AG10803 (cell line): ENCODE measurements at places on chromosomes 4 and X.

DNA sequence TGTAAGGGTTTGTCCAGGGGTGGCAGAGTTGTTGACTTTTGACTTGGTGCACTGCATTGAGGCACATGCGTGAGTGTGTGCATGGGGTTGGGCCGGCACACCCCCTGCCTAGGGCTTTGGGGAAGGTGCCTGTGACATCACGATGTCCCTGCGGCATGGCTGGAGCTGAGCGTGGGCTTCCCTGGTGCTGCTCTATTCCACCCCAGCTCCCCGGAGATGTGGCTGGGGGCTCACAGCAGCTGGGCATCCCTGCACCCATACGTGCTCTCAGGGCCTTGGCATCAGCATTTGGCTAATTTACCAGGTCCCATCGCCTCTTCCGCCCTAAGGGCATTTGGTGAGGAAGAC lies 5.7 kb downstream of the PSAPL1 start:
- no peak for DNase-seq

DNA sequence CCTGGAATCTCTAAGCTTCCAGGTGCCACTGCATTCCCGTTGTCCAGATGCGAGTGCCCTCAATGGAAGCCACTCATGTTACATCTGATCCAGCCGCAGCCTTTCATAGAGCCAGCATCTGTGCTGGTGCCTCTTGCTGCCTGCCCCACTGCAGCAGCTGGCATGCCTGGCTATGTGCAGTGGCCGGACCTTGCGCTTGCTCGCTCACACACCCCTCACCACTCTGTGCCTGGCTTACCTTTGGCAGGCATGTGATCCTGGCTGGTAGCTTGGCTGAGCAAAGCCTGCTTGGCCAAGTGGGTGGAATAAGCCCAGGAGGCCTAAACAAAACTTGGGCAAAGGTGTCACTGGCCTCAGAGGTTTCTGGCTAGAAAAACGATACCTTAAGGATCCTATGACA lies 59.5 kb upstream of the CDKN2AIP start:
- no peak for DNase-seq

DNA sequence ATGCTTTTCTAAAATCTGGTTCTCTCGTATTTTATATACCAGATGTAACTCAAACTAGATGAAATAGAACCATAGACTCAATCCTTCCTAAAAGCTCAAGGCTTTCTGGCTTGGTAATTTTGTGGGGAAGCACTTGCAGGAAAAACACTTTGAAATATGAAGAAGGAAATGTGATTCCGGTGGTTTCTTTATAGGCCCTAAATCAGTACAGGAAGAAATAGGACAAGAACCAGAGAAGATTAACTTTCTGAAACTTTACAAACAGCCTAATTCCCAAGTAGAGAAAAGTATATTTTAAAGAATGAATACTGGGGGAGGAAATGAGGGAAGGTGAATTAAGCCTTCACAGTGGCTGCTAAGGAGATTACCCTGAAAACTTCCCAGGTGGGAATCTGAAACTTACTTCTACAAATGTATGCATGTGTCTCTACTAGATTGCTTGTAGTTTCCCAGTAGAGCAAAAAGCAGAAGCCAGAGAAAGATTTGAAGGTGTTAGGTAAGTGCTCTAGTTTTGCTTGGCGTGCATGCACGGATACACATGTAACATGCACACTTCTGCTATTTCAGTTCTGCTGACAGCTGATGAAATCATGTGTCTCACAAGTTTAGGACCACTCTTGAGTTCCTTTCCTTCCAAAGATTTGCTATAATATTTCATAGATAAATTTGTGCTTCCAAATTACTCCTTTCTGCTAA lies 92.1 kb downstream of the AFF1 start:
- DNase-seq: no peak

DNA sequence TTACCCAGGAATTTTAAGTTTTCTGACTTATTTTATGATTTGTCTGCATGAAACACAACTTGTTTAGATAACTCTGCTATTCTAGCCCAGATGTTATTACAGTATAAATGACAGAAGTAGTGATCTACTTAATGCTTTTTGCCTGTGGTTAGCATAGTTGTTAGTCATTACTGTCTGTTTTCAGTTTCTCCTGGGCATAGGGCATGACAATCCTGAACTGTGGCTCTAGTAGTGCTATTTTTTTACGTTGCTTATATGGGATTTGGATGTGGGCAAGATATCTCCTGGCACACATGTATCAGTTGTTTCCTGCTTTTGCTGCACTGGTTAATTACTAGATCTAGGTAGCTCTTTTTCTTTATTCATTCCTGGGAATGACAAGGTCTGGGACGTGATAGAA lies 1005.8 kb downstream of the PCDH18 start:
- DNase-seq: no peak

- DNase-seq: peak; percentile 74
These were observed at the start of gene AADAT for GRCh38 chr4:170089668-170090351. Gene AADAT, minus strand, starts transcription at chr4:170089956. Its CDS starts 266 bp downstream, at chr4:170089690.

DNA sequence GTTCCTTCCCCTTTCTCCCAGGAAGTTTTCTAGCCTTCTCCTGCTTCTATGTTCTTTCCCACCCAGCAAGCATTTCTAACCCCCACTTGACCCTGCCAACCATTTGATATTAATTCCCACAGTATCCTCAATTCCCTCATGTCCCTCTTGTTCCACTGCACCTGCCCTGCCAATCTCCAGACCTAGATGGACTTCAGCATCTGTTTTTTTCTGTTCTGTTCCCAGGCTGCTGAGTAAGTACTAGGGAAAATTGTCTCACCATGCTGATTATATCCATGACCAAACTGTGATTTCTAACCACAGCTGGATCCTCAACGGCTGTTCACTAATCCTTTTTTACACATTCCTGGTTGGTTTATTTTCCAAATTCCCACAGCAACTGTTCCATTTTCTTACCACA lies 37.7 kb downstream of the CLCN5 start:
- no peak for DNase-seq

DNA sequence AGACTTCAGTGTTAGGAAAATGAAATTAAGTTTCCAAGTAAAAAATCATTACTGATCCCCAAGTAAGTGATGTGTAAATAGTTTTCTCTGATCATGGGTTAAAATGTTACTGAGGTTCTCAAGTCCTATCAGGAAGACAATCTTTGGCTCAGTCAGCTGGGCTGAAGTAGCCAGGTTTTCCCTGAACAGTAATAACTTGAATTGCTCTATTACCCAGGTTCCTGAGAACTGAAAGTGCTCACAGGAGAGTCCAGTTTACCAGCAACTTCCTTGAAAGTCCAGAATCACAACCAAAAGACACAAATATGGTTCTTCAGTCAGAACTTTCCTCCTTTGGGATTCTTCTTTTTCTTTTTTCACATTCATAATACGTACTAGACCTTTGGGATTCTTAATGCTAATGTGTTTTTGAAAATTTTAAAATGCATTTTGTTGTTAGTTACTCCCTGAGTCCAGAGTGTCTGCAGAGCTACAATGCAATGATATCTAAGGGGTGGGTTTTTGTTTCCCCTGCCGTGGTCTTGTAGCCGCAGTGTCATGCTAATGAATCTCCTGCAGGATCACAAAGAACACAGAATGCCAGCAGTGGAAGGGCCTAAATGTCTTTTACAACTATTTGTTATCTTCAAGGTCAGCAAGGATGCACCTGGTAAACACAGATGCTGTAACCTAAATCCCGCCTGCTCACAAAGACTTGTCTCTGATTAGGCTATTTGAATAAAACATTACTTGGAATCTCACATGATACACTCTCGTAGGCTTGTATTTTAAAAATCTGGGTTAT lies 439.8 kb upstream of the NR3C2 start:
- no peak for DNase-seq

DNA sequence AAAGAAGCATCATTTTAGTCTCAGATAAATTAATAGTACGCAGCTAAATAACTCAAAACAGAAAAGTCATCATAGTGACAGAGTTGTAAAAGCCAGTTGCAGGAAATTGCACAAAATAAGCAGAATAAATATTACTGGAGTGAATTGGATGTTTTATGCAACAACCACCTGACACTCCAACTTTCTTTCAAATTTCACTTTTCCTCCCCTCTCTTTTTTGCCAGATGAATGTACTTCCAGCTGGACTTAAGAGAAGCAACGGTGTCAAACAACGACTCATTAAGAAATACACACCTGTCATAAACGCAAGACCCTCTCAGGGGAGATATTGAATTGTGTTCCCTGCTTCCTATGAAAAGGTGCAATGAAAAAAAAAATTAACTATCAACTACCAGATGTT lies 120.2 kb upstream of the HCCS start:
- DNase-seq: no peak

DNA sequence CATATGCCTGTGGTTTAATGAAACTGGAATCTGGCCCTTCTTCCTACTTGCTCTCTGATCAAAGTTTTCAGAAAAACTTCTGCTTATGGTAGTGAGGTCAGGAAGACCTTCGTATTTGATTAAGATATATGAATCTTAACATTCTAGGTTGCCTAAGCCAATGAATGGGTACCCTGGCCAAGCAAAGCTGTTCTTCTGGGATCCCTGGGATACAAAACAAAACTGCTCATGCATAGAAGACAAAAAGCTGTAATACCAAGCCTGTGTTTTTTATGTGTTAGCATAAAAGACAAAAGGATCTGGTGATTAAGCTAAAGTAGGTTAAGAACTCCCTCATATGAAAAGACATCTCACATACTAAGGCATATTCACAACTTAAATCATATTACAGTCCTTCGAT lies 21.6 kb downstream of the ANKRD17 start:
- DNase-seq: no peak

DNA sequence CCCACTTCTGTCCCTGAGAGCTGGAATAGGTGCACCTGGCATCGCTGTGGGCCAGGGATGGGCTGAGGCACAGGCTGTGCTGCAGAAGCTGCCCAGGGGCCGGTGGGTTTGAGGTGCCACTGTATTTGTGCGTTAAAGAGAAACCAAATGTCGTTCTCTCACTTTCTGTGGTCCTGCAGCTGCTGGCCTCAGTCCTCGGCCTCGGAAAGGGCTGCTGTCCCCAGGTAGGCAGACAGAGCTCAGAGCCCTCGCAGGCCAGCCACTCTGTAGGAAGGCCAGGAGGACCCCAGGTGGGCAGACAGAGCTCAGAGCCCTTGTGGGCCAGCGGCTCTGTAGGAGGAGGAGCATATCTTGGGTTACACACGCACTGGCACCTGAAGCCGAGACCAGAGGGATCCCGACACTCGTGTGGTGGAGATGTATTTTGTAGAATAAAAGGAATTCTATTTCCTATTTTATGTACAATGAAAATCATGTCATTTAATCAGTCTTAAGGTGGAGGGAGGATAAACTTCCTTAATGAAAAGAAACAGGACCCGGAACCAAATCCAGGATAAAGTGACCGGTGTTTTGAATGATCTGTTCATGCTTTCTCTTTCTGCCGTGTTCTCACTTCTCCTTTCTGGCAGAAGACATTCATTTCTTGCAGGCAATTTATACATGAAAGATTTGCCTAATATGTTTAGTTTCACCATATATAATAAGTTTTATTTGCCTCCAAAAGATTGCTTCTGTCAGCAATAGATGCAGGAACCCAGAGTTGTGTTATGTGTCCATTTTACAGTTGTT lies 54.4 kb upstream of the HGFAC start:
- DNase-seq: no peak

GRCh38 chr4:181692965-181693364 lies 550.2 kb upstream of the TENM3 start:
- DNase-seq: no peak

GRCh38 chrX:131677655-131678628 lies 134.1 kb downstream of the OR13H1 start:
- peak; percentile 5 for DNase-seq

DNA sequence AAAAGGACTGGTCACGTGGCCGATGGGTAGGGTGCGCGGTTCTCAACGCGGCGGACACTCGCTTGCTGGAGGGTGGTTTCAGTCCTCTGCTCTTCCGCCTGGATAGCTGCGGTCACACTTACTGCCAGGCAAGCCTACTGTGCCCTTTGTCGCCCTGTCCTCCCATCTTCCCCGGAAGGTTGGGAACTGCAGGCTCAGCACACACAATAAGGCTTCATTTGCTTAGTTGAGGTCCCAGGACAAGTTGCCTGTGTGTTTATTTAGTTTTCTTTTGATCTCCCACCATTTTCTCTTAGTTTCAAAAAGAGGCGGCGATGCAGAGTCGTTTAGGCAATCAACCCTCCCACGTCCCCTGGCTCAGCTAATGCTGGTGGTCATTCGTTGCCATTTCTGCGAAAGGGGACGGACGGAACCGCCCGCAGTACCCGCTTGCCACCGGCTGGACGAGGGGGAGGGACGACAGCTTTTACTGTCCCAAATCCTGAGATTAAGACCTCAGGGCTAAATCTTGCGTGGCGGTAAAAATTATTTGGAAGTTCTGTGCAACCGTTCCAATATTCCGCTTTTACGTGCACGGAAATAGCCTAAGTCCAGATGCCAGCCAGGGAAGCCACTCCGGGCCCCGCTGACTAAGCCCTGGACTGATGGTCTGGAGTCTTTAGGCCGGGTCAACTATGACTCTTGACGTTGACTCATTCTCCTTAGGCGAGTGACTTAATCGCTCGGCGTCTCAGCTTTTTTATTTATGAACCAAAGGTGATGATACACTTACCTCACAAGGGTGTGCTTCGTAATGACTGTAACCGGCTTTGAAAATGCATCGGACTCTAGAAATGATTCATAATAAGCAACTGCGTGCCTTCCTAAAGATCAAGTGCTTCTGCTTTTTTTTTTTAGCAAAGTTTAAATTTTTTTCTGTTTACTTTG lies 671 bp upstream of the EIF4E start:
- peak; percentile 90 for DNase-seq

- no peak for DNase-seq
These were observed 8.3 kb downstream of the L1CAM start for GRCh38 chrX:153877571-153878261.

DNA sequence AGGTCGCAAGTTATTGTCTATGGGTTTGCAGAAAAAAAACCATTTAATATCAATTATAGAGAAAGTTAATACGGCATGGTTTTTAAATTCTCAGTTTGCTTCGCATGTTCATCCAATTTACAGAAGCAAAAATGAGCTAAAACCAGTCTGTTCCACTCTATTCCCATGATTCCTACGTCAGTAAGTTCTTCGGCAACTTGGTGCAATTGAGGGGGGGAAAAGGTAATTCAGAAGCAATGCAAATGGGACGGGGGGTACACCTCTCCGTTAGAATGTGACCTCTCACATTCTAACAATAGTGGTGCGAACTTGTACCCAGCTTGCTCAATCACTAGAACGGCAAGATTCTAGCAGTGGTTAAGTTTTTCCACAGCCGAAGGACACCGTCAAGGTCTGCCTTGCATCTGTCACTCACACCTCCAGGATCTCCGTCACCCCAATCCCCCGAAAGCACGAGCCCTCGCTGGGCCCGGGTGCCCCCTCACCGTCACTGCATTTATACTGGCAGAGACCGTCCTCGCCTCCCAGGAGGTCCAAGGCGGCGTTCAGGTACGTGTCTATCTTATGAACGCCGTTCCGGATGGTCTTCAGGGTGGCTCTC lies 653 bp downstream of the PLA2G12A start:
- no peak for DNase-seq

- DNase-seq: no peak
These were observed 144.6 kb downstream of the TBL1X start for GRCh38 chrX:9609499-9609898.

GRCh38 chrX:149804102-149804501 lies 22.4 kb downstream of the MAGEA9 start:
- DNase-seq: no peak

DNA sequence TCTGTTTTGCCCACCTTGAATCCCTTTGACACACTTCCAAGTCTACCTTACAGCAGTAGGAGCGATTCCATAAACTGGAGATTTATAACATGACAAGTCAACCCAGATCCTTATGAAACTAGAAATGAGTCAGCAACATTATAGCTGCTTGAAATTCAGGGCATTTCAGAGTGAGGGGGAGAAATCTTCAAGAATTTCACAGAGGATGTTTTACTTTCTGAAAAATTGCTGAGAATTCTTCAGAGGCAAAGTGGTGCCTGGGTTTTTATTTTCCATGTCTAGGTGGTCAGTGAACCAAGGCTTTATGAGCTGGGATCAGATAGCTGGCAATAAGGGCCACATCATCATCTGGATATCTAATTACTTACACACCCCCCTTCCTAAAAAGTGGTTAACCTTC lies 119.8 kb downstream of the PPARGC1A start:
- DNase-seq: peak; percentile 51
